ENCODE measurements at places on chromosomes 11 and 22. TPM values are rescaled to one million over a fixed set of nuclear protein-coding genes. Genes with fewer than 3 reads are reported as not detected.

GRCh38 chr11:76769645-76770586, 13.2 kb upstream of the TSKU start:
- no peak for DNase-seq

DNA sequence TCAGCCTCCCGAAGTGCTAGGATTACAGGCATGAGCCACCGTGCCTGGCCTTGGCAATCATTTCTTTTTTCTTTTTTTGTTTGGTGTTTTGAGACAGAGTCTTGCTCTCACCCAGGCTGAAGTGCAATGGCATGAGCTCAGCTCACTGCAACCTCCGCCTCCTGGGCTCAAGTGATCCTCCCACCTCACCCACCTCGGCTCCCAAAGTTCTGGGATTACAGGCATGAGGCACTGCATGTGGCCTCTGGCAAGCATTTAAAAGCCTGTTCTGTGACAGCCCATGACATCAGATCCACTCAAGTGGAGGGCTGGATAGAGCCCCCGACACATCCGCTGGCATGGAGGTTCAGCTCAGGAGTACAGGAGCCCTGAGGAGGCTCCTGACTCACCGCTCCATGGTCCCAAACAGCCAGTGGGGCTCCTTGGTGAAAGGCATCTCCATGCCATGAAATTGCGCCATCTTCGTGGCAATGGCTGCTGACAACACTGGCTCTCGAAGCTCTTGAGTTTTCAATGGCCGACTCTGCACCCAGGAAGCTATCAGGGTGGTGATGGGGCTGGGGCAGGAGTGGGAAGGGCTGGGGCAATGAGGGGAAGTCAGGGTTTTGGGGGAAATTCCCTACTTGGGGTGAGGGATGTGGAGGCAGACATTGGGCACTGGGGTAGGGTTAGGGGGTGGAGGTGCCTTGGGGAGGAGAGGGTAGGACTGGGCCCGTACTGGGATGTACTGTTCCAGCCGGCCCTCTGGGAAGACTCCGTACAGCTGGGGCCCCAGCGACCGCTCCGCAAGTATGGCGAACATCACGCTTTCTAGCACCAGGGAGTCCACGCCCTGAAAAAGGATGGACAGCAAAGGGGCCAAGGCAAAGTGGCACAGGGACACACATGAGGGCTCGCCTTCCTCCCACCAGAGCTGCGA, 1.4 kb downstream of the CHKB start:
- peak; percentile 64 for DNase-seq

- DNase-seq = no peak
These were observed 31.7 kb upstream of the APLP2 start for GRCh38 chr11:130037881-130038585.

DNA sequence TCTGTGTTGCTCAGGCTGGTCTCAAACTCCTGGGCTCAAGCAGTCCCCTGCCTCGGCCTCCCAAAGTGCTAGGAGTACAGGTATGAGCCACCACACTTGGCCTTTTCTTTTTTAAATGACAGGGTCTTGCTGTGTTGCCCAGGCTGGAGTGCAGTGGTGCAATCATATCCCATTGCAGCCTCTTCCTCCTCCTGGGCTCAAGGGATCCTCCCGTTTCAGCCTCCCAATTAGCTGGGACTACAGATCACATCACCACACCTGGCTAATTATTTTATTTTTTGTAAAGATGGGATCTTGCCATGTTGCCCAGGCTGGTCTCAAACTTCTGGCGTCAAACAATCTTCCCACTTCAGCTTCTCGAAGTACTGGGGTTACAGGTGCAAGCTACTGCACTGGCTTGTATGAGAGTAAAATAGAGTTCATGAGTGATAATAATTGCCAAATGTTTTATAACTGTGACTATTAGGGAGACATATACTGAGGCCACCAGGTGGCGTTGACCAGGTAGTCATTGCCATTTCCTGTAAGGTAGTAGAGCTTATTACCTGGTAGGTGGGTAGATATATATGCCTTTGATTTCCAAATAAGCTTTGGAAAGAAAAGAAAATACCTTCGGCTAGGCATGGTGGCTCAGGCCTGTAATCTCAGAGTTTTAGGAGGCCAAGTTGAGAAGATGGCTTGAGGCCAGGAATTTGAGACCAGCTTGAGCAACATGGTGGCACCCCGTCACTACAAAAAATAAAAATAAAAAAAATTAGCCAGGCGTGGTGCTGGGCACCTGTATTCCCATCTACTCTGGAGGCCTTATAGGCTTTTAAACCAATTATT, 5.4 kb downstream of the FDX1 start:
- DNase-seq = no peak

- DNase-seq = no peak
These were observed 26.7 kb downstream of the SVIP start for GRCh38 chr11:22802861-22803260.

DEFB131B gene
- not detected for total RNA-seq

MMP13 gene
- total RNA-seq = not detected

DNA sequence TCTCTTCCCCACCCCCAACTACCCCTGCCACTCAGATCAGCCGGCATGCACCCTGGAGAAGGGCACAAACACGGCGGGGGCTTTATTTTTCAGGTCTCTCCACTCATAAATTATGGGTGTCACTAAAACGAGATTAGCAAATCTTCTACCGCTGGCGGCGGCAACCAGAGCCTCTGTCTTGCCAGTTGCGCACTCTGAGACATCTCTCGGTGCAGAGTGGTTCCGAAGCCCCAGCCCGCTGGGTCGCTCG, 125.3 kb upstream of the C11orf58 start:
- no peak for DNase-seq

DNA sequence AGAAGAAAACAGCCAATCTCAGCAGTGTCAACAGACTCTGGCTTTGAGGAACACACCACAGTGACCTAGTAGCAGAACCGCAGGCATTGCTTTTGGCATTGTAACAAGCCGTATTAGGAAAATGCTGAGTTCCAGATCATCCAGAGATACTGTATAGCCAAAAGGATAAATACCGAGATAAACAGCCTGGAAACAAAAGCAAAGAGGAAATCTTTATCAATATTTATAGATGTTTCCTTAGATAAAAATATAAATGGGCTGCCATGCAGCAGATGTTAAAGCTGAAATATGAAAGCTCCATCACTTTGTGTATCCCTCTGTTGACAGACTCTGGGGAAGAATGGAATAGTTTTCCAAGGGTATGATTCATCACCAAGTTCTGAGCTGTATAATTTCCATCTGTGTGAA, 98.9 kb upstream of the TP53AIP1 start:
- no peak for DNase-seq

GRCh38 chr22:37907036-37907954, 1.2 kb downstream of the MICALL1 start:
- no peak for DNase-seq

XKR3 gene
- total RNA-seq = not detected

GRCh38 chr22:32570501-32570900, 95.9 kb downstream of the FBXO7 start:
- DNase-seq = no peak

GRCh38 chr22:47713941-47714340, 951.5 kb downstream of the TBC1D22A start:
- no peak for DNase-seq

CD248 gene
- total RNA-seq = 35.1 TPM

GRCh38 chr11:68651985-68652682, 32.2 kb upstream of the GAL start:
- no peak for DNase-seq

- peak; percentile 60 for DNase-seq
These were observed 41.4 kb upstream of the ZBED5 start for GRCh38 chr11:10899121-10899830.

CD3G gene
- total RNA-seq = 1.2 TPM

CRYAB gene
- 1,238 TPM for total RNA-seq
